CD4-positive, alpha-beta memory T cell (primary cell): ENCODE measurements at places on chromosomes 4 and X. TPM values are rescaled to one million over a fixed set of nuclear protein-coding genes. Genes with fewer than 3 reads are reported as not detected.

DNA sequence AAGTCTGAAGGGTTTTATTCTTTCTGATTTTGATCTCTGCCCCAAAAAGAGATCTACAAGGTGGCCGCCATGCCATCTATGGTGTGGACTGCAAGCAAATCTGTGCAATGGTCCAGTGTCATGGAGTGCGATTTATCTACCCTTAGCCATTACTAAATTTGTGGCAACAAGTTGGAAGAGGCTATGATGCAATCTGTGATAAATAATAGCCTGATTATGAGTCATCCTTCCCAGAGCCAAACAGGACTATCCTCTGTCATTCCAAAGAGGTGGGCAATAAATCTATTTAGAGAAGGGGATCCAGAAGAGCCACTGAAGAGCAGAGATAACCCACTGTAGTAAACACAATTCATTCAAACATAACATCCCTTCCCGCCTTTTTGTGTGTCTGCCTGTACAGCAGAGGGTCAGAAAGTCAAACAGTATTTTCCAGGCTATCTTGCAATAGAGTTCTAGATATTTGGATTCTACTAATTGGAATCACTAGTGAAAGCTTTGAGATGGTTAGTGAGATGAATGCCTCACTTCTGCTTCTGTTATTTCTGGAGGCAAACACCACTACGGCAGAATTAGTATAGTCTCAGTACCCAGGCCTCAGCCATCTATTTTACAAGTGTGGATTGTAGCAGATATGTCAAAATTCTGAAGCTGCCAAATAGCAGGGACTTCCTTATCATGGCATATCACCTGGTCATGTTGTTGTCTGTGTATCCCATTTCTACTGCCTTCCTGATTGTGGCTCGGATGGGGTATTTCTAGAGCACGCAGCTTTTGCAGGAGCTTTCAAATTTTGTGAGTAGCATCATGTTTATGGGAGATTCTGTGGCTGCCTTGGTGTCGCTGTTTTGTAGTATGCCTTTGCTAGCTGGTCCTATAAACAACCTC is 192.0 kb downstream of the SMIM20 start:
- no peak overlapping the region for H3K4me3 ChIP-seq
- no peak overlapping the region for H3K27ac ChIP-seq
- H3K36me3 ChIP-seq = no peaks in the 10 kb centered on the region
- no peaks in the 10 kb centered on the region for H3K4me1 ChIP-seq
- H3K27me3 ChIP-seq = no peaks in the 10 kb centered on the region

- no peaks in the 10 kb centered on the region for H3K36me3 ChIP-seq
- no peak overlapping the region for H3K4me3 ChIP-seq
- no peak for DNase-seq
- no peaks in the 10 kb centered on the region for H3K4me1 ChIP-seq
- H3K27ac ChIP-seq = no peak overlapping the region
- no peaks in the 10 kb centered on the region for H3K27me3 ChIP-seq
Measured at GRCh38 chrX:148069759-148070503, 88.8 kb downstream of the FMR1NB start.

Gene PABPC5
- not detected for total RNA-seq

DNA sequence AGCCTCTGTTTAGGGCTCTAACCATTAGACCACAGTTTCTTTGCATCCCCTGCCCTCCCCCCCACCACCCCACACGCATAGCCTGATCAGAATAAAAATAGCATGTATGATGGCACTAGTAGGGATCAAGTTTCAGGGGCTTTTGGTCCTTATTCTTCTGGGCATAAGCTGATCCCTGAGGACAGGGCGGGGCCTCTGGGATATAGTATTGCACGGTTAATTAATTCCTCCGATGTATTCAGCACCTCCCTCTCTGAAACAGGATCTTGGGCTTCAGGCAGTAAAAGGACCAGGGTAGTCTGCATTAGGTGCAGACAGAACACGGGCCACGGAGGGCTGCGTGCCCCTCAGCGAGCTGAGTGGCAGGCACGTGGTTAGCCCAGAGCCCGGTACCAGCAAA is 57.1 kb downstream of the ELF4 start:
- no peak for DNase-seq
- no peaks in the 10 kb centered on the region for H3K36me3 ChIP-seq
- no peak overlapping the region for H3K4me3 ChIP-seq
- H3K27ac ChIP-seq = no peak overlapping the region
- H3K27me3 ChIP-seq = no peaks in the 10 kb centered on the region

- no peak overlapping the region for H3K4me3 ChIP-seq
- H3K36me3 ChIP-seq = no peaks in the 10 kb centered on the region
- DNase-seq = no peak
- no peaks in the 10 kb centered on the region for H3K27me3 ChIP-seq
- H3K4me1 ChIP-seq = no peaks in the 10 kb centered on the region
Measured at GRCh38 chrX:14356401-14356800, 172.9 kb upstream of the GLRA2 start.

- no peaks in the 10 kb centered on the region for H3K36me3 ChIP-seq
- H3K4me1 ChIP-seq = no peaks in the 10 kb centered on the region
- no peak overlapping the region for H3K27ac ChIP-seq
- DNase-seq = no peak
Measured at GRCh38 chr4:156962528-156962974, 9.0 kb downstream of the PDGFC start.

Gene MAP3K15
- total RNA-seq = not detected

Gene HNRNPDL
- 322 TPM for total RNA-seq

Gene PNMA5
- 0.29 TPM for total RNA-seq

Gene MCF2
- total RNA-seq = 0.55 TPM

DNA sequence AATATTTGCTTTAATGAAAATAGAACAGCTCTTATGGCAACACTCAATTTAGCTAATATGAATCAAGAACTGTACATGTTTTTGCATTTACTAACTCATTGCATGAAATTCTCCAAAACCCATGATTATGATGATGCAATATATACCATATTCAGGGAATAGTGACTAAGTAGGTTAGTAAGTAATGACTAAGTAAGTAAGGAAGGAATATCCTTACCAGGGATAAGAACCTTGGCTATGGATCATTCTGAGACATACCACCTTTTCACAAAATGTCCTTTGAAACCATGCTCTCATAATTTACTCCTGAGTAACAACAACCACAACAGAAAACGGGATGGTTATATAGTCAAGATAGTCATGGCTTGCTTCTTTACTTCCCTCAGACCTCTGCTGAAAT is 1513.0 kb downstream of the STIM2 start:
- H3K27ac ChIP-seq = no peak overlapping the region
- DNase-seq = no peak
- no peak overlapping the region for H3K4me3 ChIP-seq

DNA sequence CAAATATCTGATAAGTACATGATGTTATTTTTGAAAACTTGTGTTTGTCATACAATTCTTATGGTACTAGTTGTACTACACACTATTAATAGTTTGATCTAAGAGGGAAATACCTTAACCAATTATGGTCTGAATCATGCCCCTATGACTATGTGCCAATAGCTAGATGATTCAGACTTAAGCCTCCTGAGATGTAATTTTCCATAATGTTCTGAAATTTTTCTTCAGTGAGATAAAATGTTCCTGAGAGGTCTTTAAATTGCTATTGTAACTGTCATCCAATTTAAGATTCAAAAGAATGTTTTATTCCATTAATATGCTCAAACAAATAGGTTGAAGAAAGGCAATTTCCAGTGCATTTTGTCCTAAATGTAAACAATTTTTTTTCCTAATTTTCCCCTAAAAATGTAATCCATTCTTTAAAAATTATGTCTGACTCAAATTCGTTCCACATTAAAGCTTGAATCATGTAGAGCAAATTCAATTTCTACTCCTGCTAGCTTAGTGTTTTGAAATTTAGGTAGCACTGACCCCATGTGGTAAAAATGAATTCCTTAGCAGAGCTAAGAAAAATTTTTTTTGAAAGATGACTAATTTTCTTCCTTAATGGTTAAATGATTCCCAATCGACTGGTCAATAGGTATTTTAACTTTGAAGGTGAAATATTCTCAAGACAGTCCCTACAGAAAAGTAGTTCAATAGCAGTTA is 49.1 kb downstream of the APOOL start:
- no peaks in the 10 kb centered on the region for H3K27me3 ChIP-seq
- H3K4me1 ChIP-seq = no peaks in the 10 kb centered on the region
- no peaks in the 10 kb centered on the region for H3K36me3 ChIP-seq
- H3K27ac ChIP-seq = no peak overlapping the region
- no peak overlapping the region for H3K4me3 ChIP-seq
- DNase-seq = no peak

Gene CXCL11
- total RNA-seq = not detected

Gene MAGED4B
- total RNA-seq = 11.6 TPM

DNA sequence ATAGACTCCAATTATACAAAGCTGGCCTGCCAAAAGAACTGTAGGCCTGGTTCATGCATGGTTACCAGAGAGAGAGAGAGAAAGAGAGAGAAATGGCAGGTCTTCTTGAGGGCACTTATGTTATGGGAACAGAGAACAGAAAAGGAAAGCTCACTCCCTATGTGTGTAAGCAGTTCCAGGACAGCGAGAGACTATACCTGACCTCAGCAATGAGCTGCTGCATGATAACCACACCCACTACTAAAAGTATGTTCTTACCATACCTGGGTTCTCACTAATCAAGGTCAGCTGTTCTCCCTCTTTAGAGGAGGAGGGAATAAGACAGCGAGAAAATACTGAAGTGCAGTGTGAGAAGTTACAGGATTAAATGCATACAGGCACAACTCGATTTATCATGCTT is 583.3 kb downstream of the GBA3 start:
- no peaks in the 10 kb centered on the region for H3K36me3 ChIP-seq
- H3K27me3 ChIP-seq = no peaks in the 10 kb centered on the region
- no peak overlapping the region for H3K27ac ChIP-seq

GRCh38 chr4:156534205-156534604 is 437.4 kb downstream of the PDGFC start:
- no peaks in the 10 kb centered on the region for H3K27me3 ChIP-seq
- DNase-seq = no peak
- no peak overlapping the region for H3K4me3 ChIP-seq
- no peaks in the 10 kb centered on the region for H3K36me3 ChIP-seq
- H3K27ac ChIP-seq = no peak overlapping the region
- H3K4me1 ChIP-seq = no peaks in the 10 kb centered on the region

- no peaks in the 10 kb centered on the region for H3K27me3 ChIP-seq
- no peak for DNase-seq
- H3K4me3 ChIP-seq = no peak overlapping the region
- H3K4me1 ChIP-seq = no peaks in the 10 kb centered on the region
- H3K27ac ChIP-seq = no peak overlapping the region
- H3K36me3 ChIP-seq = no peaks in the 10 kb centered on the region
Measured at GRCh38 chr4:186020793-186021407, 48.1 kb upstream of the TLR3 start.

- peaks cover 12% of the 10 kb centered on the region for H3K4me1 ChIP-seq
- H3K27me3 ChIP-seq = no peaks in the 10 kb centered on the region
- no peak for DNase-seq
- H3K36me3 ChIP-seq = no peaks in the 10 kb centered on the region
- no peak overlapping the region for H3K4me3 ChIP-seq
- H3K27ac ChIP-seq = no peak overlapping the region
Measured at GRCh38 chrX:103212749-103213457, 2.0 kb upstream of the BEX4 start.

GRCh38 chr4:8540586-8540985 is 39.6 kb upstream of the GPR78 start:
- no peak for DNase-seq
- H3K36me3 ChIP-seq = no peaks in the 10 kb centered on the region
- H3K27ac ChIP-seq = no peak overlapping the region
- peaks cover 15% of the 10 kb centered on the region for H3K4me1 ChIP-seq
- H3K4me3 ChIP-seq = no peak overlapping the region
- H3K27me3 ChIP-seq = no peaks in the 10 kb centered on the region

Gene CLDN2
- not detected for total RNA-seq

- no peak overlapping the region for H3K27ac ChIP-seq
- no peaks in the 10 kb centered on the region for H3K36me3 ChIP-seq
- H3K27me3 ChIP-seq = no peaks in the 10 kb centered on the region
- H3K4me1 ChIP-seq = no peaks in the 10 kb centered on the region
- H3K4me3 ChIP-seq = no peak overlapping the region
Measured at GRCh38 chrX:23372220-23372902, 37.7 kb downstream of the PTCHD1 start.

DNA sequence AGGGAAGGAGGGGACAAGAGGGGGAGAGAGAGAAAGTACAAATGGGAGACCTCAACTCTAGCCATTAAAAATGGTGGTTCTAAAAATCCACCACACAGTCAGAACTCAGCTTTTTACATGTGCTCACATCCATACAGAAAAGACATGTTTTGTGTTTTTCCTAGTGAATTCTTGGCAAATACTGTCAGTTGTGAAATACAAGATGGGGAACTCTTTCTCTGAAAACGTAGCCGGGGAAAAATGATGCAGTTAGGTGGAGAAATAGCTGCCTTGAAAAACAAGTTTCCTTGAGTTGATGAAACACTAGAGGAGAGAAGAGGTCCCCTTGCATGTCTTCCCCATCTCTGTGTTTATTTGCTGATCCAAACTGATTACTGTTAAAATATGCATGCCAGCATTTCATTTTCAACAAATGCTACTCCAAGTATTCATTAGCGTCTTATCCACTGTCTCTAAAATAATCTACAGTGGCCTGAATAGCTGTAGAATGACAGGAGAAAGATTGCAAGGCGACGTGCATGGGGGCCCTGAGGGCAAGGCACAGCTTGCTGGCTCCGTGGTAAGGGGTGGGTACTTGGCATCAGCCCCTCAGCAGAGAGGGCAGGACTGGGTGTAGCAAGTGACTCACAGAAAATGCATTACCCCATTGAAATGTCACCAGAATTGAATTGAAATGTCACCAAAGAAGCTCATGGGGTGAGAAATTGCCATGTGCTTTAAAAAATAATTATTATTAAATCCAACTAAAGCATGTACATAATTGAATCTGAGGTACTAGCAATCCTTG is 48.1 kb upstream of the TBL1X start:
- no peaks in the 10 kb centered on the region for H3K36me3 ChIP-seq
- DNase-seq = no peak
- no peak overlapping the region for H3K27ac ChIP-seq

DNA sequence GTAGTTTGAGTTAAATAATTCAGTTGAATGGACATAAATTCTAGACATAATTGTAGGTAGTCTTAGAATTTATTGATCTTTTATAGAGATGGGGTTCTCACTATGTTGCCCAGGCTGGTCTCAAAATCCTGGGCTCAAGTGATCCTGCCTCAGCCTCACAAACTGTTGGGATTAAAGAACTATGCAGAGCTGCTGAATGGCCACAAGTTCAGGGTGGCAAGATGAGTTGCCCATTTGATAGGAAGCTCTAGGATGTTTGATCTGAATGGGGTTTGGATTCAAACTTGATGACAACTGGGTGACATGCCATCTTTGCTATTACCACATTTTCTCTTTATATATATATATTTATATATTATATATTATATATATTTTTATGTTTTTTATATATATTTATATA is 3.6 kb downstream of the RPL36A start:
- H3K4me3 ChIP-seq = no peak overlapping the region
- peaks cover 15% of the 10 kb centered on the region for H3K4me1 ChIP-seq
